ENCODE measurements at places on chromosomes 11 and 22.
A peak's percentile ranks its signal among the peaks of the same experiment; 100 is the strongest.

GRCh38 chr11:48006301-48006992, 26.1 kb downstream of the PTPRJ start:
- peak; percentile 58 for DNase-seq

DNA sequence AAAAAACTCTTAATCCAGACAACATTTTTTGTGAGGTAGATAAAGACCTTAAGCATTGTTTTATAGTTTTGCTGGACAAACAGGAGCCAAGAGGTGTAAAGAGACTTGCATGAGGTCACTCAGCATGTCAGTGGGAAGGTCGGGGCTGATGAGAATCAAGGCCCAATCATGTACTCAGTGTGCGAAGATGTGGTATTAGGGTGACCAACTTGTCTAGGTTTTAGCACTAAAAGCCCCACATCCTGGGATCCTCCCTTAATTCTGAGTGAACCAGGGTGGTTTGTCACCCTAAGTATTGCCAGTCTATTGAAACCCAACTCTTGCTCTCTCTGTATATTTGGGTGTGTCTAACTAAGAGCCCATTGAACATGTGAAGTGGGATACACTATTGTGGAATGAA, 19.5 kb upstream of the SORL1-AS1 start:
- DNase-seq = no peak

GRCh38 chr11:118281284-118281683, 17.2 kb upstream of the MPZL2 start:
- DNase-seq = no peak

GRCh38 chr11:112858289-112859023, 102.8 kb upstream of the NCAM1 start:
- DNase-seq = no peak

DNA sequence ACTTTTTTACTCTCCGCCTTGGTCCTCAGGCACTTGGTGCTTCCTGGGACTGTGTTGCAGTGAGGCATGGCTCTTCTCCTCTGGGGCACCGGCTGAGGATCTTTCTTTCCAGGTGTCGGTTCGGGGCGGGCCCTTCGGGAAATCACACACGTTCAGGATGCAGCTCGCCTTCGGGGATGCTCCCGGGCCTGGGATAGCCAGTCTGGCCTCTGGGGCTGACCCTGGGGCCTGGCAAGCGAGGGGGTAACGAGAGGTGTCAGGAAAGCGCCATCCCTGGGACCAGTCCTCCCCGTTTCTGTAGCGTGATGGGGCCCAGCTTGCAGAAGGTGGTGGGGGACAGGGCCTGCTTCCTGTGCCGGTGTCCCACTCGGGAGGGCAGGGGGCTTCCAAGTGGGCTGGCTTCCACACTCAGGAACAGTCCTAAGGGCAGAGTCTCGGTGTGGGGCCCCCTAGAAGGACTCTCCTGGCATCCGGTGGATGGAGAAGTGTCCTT, 53.6 kb downstream of the LRP5 start:
- no peak for DNase-seq

- DNase-seq = no peak
Measured at GRCh38 chr11:33725496-33725895, 10.7 kb downstream of the CD59 start.

GRCh38 chr22:30167296-30167695, 79.3 kb downstream of the LIF start:
- DNase-seq = peak; percentile 1

DNA sequence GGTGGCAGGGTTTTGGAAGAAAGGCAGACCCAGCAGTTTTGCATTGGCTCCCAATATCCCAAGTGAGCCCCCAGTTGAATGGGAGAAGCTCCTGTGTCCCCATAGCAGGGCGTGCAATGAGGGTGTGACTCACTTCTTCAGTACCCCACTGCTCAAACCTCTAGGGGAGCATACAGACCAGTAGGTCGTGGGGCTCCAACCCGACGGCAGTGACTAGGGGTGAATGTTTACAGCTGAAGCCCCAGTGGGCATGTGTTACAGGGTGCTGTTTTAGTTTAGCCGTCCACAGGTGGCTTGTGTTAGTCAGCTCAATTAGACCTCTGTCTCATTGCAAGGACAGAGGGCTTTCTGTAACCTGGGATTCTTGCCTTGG, 564.5 kb upstream of the CNTN5 start:
- no peak for DNase-seq

GRCh38 chr22:28441720-28442263, 237.8 kb downstream of the TTC28 start:
- peak; percentile 69 for DNase-seq

DNA sequence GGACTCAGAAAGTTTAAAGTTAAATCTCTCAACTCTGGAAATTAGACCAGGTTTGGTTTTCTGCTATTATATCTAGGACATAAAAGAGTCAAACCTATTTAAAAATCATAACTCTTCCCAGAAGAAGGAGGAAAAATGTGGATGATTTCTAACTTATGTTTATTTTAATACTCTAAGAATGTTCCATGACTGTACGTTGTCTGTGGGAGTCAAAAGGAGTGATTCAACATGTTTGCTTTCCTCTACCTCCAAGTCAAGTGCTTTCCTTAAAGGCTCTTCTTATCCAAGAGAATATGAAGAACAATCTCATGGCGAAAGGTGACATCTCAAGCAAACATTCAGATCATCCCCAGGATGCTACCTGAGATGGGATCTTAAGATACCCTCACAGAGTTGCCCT, 21.6 kb downstream of the OR51E1 start:
- no peak for DNase-seq

- DNase-seq = no peak
Measured at GRCh38 chr11:73559743-73560142, 38.2 kb downstream of the FAM168A start.

- DNase-seq = no peak
Measured at GRCh38 chr11:993632-994167, 42.8 kb downstream of the MUC6 start.

DNA sequence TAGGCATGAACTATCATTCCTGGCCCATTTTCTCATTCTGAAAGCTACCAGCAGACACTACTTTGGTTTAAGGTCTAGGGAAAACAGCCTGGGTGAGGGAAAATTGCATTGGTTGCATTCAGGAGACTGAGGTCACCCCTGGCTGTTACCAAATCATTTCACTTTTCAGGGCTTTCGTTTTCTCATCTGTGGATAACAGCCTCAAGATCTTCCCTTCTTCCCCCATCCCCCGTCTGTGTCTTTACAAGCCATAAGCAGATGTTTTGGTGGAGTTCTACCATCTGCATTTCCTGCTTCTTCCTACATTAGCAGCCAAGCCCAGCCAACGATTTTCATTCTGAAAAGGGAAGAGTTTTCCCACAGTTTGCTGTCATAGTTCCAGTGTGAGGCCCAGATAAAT, 130.4 kb downstream of the HIPK3 start:
- DNase-seq = peak; percentile 71
